ENCODE measurements at places on chromosomes 16 and 17.
A peak's percentile ranks its signal among the peaks of the same experiment; 100 is the strongest.

DNA sequence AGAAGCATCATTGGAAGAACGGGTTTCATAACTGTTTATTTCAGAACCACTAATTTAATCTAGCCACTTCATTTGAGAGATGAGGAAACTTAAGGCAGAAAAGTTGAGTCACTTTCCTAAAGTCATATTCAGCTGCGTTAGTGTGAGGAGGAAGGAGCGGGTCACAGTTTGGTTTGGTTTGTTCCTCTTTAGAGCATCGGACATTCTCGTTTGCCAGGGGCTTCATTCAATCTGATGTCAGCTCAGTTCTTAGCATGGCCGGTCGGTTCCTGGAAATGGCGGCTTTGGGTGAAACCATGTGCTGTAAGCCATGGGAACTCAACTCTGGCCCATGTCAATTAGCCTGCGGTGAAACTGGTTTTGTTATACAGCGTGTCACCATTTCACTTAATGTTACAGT, 186.5 kb downstream of the LGALS9B start:
- DNase-seq: no peak

DNA sequence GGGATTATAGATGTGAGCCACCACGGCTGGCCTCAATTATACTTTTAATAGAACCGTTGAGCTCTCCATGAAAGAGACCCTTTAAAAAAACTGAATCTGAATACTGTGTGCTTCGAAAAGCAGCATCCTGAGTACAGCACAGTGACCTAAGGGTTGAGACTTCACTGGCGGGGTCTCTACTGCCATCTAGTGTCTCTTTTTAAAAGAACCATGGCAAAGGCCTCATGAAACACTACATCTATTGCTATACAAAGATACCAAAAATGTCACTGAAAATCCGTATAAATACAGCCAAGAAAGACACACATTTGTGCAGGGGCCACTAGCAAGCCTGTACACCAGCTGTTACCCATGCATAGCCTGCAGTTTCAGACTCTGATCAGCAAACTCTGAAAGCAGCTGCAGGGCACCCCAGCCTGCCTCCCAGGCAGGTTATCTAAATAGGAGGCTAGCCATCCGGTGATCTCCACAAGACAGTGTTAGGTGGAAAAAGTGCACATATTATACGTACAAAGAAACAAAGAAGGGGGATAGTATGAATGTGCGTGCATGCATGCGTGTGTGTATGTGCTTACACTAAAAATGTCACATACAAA, 35.3 kb downstream of the NPLOC4 start:
- peak; percentile 52 for DNase-seq

DNA sequence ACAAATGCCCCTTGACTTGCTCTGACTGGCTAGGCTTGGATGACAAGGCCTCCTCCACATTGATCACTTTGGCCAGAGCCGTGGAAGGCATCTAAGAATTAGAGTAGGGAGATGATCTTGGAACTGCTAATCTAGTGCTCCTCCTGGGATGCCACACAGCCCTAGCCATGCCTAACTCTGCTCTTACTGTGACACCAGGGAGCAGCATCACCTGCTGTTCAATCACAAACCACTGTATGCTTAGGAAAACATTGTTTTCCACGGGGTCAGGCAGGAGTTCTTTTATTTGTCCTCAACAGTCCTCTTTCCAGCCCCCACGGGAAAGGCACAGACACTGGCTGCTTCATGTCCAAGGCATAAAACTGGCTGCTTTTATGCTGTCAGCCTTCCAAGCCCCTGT, 46.3 kb downstream of the C16orf78 start:
- no peak for DNase-seq

GRCh38 chr16:11990702-11991390, 14.3 kb downstream of the SNX29 start:
- no peak for DNase-seq

GRCh38 chr16:48612611-48613010, 2.6 kb upstream of the N4BP1 start:
- no peak for DNase-seq
